Caki2 (cell line): ENCODE measurements at places on chromosomes 1 and 21. TPM values are rescaled to one million over a fixed set of nuclear protein-coding genes. Genes with fewer than 3 reads are reported as not detected.

Gene CA14
- total RNA-seq, result not detected in 2 replicates

Gene PRKAA2
- 3.9 and 4.9 TPM in 2 replicates for total RNA-seq

Gene TMEM269
- total RNA-seq, result 0.10 TPM in 1 of 2 replicates, not detected in the other

Gene NCF2
- 3.1 and 9.9 TPM in 2 replicates for total RNA-seq

Gene PTAFR
- 0.07 and 0.55 TPM in 2 replicates for total RNA-seq

Gene PHLDA3
- total RNA-seq, result 162 and 199 TPM in 2 replicates

Gene GBP7
- total RNA-seq, result not detected in 2 replicates

DNA sequence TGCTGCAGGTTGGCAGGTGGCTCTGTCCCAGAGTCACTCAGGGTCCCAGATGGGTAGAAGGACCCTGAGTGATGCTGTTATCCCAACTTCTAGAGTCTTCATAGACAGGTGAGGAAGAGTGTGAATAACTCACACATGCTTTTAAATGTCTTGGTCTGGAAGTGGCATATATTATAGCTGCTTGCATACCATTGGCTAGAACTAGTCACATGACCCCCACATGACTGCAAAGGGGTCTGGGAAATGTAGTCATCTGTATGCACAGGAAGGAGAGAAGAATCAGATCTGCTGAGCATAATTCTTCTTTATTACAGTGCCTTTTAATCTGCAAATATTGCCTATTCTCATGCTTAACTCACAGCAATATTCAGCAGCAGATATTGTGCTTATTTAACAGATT is 28.2 kb upstream of the KLHDC7A start:
- peak; percentile 52 for DNase-seq

DNA sequence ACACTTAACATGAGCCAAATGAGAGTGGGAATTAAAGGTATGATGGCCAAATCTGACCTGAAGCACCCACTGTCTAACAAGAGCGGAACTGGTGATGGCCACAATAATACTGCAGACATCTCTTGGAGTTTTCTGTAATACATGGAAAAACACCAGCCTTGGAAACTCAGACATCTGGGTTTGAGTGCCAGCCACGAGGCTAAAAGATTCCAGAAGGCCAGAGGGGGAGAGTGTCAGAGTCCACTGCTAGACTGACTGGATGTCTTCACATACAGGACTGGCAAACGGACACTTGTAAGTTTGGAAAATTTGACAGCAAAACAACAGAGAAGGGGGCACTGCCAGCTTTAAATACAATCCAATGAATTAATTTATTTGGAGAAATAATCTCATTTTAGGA is 175.1 kb downstream of the ADSS2 start:
- no peak for DNase-seq

GRCh38 chr1:161187311-161187710 is 10.0 kb upstream of the B4GALT3 start:
- DNase-seq, result no peak

GRCh38 chr1:232398823-232399222 is 231.1 kb downstream of the SIPA1L2 start:
- no peak for DNase-seq

GRCh38 chr1:203278082-203278884 is 27.0 kb upstream of the BTG2 start:
- no peak for DNase-seq

DNA sequence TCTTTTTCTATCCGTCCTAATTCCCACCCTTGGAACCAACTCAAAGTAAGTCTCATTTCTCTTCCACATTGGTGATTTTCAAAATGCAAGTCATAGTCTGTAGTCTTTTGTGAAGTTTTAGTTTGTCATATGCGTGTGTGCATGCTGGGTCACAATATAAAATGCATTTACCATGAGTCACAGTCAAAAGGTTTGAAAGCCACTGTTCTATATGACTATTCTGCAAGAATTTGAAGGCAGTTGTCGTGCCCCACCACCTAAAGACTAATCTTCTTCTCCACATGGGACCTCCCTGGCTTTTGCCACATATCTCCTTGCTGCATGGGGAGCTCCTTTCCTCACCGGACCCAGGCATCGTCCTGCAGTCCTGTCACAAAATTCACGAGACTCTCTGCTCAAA is 1.6 kb downstream of the STPG1 start:
- peak; percentile 60 for DNase-seq

DNA sequence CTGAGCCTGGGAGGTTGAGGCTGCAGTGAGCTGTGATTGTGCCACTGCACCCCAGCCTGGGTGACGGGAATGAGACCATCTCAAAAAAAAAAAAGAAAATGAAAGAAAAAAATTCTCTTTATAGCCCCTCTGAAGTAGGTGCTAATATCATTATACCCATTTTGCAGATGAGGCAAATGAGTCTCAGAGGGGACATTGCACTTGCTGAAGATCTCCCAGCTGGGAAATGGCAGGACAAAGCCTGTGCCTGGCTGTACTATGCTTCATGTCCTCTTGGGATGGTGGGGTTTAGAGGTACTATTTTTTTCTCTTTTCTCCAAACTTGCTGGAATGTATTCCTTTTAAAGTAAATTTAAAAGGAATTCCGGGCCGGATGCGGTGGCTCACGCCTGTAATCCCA is 1.6 kb downstream of the SMPDL3B start:
- no peak for DNase-seq

DNA sequence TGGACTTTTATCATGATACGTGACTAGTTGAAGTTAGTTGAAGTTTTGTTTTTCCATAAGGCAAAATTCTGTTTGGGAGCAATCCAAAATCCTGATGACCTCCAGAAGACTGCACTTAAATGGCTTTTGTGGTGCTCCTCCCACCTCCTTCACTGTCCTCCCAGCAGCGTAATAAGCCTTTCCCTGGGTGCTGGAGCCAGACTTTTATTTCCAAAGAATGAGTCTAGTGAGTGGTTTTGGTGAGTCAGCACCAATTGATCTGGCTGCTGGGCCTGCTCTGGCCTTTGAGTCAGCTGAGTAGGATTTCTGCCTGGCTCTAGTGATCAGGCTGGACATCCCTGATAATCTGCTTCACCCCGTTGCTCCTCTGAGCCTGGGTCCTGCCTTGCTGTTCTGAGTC is 21.7 kb upstream of the KCND3 start:
- no peak for DNase-seq

DNA sequence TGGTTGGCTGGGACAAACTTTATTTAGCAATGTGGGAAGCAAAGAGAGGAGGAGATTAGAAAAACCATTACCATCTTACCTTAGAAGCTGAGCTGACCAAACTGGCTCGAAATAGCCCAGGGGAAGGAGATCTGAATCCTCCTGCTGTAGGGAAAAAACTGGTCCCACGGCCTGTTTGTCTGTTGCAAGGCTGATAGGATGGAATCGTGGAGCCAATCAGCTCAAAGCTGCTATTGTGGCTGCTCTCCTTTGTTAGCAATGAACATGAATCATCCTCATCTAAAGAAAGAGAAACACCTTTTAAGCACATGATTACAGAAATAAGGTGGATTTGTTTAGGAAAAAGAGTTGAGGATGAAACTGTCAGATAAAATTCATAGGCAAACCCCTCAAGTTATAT is 21.5 kb downstream of the CLSPN start:
- no peak for DNase-seq

GRCh38 chr1:183565261-183565660 is 25.0 kb downstream of the NCF2 start:
- DNase-seq, result no peak

DNA sequence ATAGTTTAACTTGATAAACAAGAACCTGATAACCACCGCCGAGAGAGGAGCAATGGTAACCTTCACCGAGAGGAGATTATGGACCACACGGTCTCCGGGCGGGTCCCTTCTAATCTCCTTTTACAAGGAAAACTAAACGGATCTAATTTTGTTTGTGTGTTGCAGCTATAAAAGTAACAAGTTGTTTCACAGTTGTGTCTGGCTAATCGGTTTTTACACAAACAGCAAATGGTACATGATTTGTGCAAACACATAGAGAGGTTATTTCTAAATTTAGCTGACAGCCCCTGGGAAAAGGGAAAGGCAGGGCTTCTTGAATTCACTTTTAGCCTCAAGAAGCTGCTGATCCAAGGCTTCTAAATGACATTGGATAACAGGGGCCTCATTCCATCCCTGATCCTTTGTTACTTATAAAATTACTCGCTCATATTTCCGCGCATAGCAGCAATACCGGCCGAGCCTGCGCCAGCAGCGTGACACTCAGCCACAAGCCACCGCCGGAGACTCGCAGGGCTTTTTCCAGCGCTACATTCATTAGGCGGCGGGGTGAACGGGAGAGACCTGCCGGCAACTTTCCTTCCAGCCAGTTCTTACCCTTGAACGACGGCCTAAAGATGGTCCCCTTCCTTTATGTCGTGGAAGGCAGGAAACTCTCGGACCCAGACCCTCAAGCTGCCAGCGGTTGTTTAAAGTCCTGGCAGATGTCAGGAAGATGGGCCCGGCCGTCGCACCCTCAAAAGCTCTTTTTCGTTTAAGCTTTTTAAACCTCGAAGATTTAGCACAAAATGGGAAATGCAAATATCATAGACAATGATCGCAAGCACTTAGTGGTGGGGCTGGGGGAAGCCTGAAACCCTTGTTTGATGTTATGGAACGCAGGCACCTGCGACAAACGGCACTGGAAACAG is 4.4 kb downstream of the FOXD3 start:
- no peak for DNase-seq

DNA sequence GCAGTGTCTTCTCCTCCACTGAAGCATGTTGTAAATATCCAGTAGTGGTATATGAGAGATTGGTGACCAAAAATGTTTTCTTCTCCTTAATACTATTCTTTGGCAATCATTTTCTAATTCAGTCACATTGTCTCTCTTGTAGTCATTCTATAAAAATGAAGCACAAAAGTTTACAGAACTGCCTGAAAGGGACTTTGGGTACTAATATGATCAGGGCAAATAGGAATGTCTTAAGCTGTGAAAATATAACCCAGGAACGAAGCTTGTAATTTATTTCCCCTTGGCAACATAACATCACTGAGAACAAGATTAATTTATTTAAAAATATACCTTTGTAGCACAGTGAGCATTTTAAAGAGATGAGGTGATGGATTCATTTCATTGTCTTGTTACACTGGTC is 4.9 kb downstream of the B3GALT2 start:
- DNase-seq, result peak; percentile 45

- DNase-seq, result no peak
Measured at GRCh38 chr1:935751-936231, 12.1 kb downstream of the SAMD11 start.

DNA sequence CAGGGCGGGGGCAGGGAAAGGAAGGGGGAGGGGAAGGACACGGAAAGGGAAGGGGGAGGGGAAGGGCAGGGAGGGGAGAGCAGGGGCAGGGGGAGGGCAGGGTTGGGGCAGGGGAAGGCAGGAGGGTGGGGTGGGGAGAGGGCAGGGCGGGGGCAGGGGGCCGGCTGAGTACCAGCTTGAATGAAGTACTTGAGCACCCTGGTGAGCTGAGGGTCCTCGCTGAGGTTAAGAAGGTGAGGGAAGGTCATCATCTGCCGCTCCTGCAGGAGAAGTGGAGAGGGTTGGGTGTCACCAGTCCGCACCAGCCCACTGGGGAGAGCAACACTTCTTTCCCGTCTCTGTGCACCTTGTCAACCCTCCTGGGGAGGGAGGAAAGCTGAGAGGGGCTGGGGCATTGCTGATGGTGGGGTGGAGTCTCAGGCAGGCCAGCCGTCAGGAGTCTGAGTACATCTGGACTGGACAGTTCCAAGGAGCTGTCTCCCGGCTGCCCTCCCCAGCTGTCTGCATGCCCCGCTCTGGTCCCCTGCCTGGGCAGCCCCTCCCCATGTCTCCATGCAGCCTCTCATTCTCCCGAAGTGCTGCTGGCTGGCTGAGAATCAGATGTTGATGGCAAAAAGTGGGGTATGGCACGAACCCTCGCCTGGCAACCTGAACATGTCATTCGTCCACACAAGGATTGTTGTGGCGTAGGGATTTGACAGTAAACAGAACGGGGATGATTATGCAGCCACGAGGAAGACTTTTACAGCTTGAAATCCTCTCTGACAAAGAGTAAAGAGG is 70.0 kb downstream of the SCCPDH start:
- no peak for DNase-seq

GRCh38 chr1:161089251-161089924 is at the start of gene NECTIN4:
Gene NECTIN4, minus strand, starts transcription at chr1:161089558. Its CDS starts 262 bp downstream, at chr1:161089296.
- DNase-seq, result no peak

DNA sequence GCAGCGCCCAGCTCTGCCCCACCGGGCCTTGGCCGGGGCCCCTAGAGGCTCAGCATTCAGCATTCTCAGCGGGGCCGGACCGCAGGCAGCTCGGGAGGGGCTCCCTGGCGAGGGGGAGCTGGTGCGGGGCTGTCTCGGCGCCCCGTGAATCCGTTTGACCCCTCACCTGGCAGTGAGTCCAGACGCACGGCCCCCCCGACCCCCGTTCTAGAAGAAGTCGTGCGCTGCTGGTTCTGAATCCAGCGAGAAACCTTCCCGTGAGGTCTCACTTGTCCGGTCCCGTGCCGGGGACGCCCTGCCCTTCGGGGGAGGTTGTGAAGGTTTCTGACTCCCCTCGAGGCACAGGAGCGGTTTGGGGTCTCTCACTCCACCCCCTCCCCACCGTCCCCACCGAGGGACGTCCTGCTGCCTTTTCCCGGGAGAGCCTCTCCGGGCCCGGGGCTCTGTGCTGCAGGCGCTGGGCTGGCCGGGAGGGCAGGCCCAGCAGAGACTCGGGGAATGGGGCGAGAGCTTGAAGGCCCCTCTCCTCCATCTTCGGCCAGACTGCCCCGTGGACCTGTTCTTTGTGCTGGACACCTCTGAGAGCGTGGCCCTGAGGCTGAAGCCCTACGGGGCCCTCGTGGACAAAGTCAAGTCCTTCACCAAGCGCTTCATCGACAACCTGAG is 655 bp downstream of the COL6A1 start:
- no peak for DNase-seq

- no peak for DNase-seq
Measured at GRCh38 chr1:3018051-3018471, 3.2 kb upstream of the ACTRT2 start.

GRCh38 chr1:43526002-43526401 is 4.7 kb upstream of the PTPRF start:
- peak; percentile 27 for DNase-seq

DNA sequence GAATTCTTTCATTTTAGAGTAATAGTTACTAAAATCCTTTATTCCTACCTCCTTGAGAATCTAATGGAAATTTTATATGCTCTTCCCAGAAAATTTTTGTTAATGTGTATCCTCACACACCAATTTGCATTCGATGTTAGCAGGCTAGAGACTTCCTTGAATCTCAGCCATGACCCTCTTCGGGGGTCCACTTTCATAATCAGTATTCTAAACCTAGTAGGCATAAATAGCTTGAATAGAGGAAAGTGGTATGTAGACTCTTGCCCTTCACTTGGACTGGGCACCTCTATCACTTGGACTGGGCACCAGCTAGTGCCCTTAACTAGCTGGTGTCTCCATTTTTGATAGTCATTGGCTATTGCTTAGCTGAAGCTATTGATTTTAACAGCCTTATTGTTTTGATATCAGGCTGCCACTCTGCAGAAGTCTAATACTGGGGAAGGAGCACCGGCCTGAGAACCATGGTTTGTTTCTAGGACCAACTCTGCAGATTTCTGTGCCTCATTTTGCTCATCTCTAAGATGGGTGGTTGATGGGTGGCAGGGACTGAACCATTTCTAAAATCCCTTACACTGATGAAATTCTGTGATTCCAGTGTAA is 42.8 kb downstream of the MRPL39 start:
- DNase-seq, result no peak

GRCh38 chr1:36350659-36351226 is 27.3 kb upstream of the EVA1B start:
- peak; percentile 75 for DNase-seq

- no peak for DNase-seq
Measured at GRCh38 chr1:244821134-244821533, 14.3 kb upstream of the COX20 start.
